HuH-7.5 (cell line): ENCODE measurements at places on chromosomes 2 and 18.

- no peak for DNase-seq
Observed at GRCh38 chr2:158746488-158746887, 48.6 kb upstream of the DAPL1 start.

DNA sequence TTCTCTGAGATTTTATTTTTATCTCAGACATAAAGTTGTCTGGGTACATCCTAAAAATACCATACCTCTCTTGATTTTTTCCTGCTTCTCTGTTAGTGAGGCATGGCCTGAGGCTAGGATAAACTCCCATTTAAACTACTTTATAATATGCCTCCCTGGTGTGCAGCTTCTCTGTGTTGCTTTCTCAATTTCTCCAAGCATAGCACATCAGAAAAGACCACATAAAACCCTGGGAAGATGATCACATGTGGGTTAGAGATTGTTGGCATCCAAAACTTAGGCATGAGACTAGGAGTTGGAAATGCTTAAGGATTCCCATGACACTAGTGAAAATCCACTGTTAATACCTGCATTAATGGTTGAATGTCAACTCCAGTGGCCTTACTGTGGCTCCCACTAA is 254.6 kb downstream of the RND3 start:
- no peak for DNase-seq

DNA sequence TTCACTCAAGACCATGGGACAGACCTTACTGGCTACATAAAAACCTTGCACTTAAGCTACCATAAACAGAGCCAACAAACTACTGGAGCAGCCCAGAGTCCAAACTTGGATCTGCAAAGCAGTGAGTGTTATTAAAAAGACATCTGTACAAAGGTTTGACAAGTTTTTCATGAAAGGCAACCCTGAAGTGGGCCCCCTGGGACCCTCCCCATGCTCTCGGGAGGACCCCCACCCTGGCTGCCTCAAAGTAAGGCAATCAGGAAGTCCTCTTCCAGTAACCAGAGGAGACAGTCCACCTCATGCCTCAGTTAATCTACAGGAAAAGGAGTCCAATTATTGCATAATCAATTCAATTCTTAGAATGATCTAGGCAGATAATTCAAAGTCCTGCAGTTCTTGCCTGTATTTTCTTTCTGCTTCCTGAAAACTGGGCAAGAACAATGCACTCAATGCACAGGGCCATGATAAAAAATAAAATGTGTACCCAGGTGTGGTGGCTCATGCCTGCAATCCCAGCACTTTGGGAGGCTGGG is 69.7 kb downstream of the TBC1D8 start:
- no peak for DNase-seq

GRCh38 chr18:76544511-76545345 is 49.7 kb upstream of the ZNF516 start:
- no peak for DNase-seq

DNA sequence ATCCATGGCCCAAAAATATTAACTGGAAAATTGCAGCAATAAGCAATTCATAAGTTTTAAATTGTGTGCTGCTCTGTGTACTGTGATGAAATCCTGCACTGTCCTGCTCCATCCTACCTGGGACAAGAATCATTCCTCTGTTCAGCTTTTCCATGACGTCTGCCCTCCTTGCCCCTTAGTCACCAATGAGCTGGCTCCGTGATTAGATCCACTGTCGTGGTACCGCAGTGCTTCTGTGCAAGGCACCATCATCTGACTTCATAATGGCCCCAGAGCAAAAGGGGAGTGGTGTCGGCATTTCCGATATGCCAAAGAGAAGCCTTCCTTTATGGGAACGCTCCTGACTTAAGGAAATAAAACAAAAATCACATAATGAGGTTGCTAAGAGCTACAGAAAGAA is 3.4 kb upstream of the FAHD2A start:
- DNase-seq = no peak

- no peak for DNase-seq
Observed at GRCh38 chr2:69680001-69680675, 36.6 kb upstream of the AAK1 start.

- no peak for DNase-seq
Observed at GRCh38 chr2:200950378-200950777, 13.1 kb downstream of the ORC2 start.

GRCh38 chr2:171995586-171995985 is 4.2 kb upstream of the METAP1D start:
- DNase-seq = no peak

DNA sequence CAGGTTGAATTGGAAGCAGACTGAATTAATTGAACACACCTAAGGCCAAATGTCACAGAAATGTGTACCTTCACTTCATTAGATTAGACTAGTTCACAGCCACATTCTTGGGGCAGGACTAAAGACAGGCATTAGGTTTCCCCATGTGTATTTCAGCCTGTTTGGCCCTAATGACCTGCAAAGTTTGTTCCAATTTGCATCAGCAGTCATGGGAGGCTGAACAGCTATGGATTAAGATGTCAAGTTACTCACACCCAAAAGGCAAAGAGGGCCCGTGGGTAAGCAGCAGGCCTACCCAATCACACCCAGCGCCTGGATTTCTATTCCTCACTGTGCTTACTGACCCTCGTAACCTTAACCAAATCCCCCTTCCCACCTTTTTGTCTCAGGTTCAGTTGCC is 99.6 kb upstream of the RIOK3 start:
- DNase-seq = no peak

DNA sequence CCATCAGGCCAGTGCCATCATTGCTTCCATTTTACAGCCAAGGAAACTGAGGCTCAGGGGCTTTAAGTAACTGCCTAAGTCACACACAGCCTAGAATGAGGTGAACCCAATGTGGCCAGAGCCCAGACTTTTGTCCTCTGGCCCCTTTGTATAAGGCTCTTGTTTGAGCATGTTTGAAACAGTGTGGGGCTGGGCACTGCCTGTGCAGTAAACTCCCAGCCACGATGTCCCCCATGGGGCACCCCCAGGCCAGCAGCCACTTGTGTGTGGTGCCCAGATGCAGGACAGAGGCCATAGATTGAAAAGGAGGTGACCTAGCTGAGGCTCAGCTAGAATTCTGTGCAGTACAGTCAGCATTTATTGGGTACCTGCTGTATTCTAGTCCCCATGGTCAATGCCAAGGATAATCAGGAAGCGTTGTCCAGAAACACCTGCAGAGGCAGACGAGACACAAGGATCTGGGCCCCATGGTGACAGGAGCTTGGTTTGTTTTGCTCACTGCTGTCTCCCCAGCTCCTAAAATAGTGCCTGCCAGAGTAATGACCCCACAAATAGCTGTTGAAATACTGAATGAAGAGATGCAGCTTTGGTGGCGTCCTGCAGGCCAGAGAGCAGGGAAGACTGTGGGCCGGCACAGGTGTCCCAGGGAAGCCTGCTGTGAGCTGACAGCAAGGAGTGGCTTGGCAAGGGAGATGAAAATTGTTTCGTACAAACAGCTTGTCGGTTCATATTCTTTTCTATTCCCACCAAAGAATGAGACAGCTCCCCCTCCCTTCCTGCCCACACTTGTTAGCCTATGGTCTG is 160.7 kb downstream of the LDLRAD4 start:
- no peak for DNase-seq

- DNase-seq = no peak
Observed at GRCh38 chr2:206192157-206192556, 32.5 kb downstream of the EEF1B2 start.

DNA sequence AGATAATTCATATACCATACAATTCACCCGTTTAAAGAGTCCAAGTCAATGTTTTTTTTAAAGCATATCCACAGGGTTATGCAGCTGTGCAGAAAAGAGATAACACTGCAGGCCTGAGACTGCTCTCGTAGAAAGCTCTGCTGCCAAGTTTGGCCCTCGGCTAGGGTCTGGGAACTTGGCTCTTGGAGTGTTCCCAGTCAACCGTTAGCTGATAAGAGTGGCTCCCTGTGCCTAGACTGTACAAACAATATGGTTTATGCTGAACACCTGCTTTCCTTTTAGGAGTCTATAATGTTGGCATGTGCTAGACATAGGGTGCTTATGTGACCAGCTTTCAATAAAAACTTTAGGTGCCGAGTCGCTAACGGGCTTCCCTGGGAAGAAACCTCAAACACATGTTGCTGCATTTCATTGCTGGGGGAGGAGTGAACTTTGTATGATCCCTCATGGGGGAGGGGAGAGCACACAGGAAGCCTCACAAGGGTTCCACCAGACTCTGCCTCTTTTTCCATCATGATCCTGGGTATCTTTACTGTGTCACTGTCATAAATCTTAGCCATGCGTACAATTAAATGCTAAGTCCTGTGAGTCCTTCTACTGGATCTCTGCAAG is 34.7 kb downstream of the RFX8 start:
- no peak for DNase-seq

- no peak for DNase-seq
Observed at GRCh38 chr2:204199357-204199756, 262.8 kb downstream of the ICOS start.

GRCh38 chr2:229486673-229487072 is 215.6 kb upstream of the PID1 start:
- no peak for DNase-seq

GRCh38 chr2:100135415-100135814 is 7.0 kb downstream of the AFF3 start:
- no peak for DNase-seq

DNA sequence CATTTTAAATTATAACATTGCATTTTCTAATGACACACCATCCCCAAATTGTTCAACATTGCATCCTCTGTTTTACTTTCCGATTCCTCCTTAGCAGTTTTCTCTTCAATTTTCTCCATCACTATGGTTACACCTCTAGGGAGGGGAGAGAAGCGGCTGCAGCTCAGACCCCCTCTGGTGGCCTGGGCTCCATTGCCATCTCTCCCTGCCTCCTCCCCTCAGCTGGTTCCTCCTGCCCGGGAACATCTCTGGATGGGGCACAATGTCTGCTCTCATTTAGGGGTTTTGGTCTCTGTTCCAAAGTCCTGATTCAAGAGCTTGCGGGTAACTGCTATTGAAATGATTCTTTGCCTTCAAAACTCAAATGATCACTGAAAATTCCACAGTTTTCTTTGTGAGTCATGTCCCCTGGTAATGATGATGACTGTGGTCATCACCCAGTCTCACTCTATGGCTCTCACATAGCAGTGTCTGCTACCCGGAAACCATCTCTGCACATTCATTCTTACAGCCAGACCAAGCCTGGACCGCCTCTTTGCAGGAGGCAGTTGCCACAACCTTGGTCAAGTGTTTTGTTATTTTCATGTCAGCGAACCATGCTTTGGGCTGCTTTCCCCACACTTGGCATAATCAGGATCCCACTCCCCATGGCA is 263.9 kb downstream of the ALPK2 start:
- DNase-seq = no peak

DNA sequence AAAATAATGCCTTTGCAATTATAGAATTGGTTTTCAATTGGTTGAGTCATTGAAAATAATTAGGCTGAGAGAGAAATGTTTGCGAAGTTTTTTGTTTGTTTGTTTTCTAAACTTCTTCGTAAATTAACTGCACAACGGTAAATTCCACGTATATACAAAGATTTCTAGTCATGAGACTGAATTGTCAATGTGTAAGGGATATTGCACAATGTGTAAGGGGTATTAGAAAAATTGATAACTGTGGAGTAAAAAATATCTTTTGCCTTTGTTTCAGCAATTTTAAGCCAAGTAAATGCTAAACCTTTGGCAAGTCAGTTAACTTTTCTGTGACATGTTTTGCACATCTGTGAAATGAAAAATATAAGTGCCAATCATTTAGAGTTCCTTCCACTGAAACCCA is 606.0 kb downstream of the TMEM182 start:
- DNase-seq = no peak

- DNase-seq = no peak
Observed at GRCh38 chr2:217900010-217900779, 102.6 kb downstream of the TNS1 start.

DNA sequence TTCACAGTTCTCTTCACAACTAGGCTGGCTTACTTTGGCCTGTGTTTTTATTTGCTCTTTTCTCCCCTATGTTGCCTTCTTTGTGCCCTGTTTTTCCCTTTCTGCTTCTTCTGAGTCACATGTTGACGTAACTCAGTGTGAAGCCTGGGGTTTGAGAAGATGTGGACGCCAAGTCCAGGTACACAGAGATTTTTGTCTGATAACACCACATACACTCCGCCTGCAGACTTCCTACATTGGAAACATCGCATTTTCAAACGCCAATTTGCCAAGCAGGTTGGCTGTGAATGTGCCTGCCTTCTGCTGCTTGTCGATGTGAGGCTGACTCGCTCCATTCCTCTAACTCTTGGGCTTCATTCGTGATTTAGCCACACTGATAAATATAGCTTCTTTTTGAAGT is 62.6 kb upstream of the FN1 start:
- no peak for DNase-seq

- DNase-seq = no peak
Observed at GRCh38 chr2:233448220-233448559, 93.9 kb downstream of the DGKD start.

DNA sequence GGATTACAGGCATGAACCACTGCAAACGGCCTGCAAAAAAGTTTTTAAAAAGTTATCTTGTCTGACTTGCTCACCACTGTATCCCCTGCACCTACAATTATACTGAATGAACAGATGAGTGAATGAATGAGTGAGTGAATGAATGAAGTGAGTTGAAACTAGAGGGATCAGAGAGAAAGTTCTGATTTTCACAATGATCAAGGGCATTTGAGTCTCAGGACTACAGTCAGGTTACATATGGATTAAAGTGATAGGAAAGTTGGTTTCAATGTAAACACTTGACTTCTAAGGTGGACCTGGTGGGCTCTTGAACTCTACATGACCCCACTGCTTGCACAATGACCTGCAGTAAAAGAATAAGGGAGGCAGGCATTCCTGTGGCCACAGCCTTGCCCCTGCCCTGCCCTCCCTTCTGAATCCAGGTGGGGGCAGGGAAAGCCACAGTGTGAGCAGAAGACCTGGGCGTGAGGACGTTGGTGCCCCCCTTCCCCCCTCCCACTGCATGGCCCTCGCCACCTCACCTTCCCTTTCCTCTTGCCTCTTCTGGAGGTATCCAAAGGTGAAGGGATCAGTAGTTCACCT is 10.7 kb downstream of the C2orf80 start:
- no peak for DNase-seq

- DNase-seq = no peak
Observed at GRCh38 chr2:177243476-177243875, 21.1 kb downstream of the NFE2L2 start.

GRCh38 chr2:183029219-183029618 is 9.0 kb downstream of the NCKAP1 start:
- DNase-seq = no peak

DNA sequence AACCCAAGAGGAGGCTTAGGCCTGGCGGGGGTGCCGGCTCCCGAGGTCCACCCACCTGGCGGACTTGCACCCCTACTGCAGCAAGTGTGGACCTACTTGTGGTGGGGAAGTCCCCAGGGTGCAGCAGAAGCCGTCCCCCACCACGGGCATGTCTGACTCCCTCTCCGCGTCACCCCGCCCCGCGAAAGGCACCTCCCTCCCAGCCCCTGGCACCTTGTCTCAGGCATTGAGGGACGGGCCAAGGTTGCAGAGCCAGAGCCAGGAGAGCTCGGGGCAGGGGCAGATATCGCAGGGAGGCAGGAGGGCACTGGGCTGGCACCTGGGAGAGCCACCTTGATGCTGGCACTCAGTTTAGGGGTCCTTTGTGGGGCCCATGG is 19.0 kb downstream of the CROCC2 start:
- DNase-seq = no peak

- DNase-seq = no peak
Observed at GRCh38 chr18:59437851-59438569, 78.9 kb upstream of the LMAN1 start.
